ENCODE measurements at places on chromosomes 5 and 9.

- DNase-seq, result no peak
These were observed 15.5 kb downstream of the ADAMTS16 start for GRCh38 chr5:5155617-5156016.

- no peak for DNase-seq
These were observed 5.8 kb upstream of the TERT start for GRCh38 chr5:1300581-1301083.

DNA sequence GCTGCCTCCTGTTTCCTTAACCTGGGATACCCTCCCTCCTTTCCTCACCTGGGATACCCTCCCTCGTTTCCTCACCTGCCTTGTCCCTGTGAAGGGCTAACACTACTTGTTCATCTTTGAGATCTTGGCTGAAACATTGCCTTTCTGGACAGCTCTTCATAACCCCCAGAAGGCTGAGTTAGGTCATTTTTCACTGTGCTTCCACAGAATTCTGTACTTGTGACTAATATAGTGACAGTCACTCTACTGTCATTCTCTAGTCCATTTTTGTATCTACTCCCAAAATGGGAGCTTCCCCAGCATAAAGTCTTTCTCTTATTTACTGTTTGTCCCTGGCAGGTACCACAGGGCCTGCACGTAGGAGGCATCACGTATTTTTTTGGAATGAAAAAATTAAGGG lies 21.5 kb upstream of the DAB2 start:
- DNase-seq, result no peak

- no peak for DNase-seq
These were observed 294.8 kb upstream of the KLF4 start for GRCh38 chr9:107784235-107784958.

DNA sequence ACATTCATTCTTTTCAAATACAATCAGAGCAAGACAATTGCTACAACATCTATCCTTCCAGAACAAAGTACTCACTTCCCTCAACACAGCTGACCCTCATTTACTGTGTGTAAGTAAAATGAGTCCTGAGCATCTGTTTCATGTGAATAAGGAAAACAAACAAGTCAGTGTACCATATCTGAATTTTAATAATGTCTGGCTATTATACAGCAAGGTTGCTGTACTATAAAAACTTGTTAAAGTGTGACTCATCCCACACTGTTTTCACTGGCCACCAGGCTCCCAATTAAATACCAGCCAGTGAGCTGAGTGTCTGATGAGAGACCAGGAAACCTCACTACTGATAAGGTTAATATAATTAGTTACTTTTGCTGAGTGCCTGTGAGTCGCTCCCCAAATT lies 339.8 kb downstream of the AGTPBP1 start:
- no peak for DNase-seq
